ENCODE measurements at places on chromosomes 16 and 17.

DNA sequence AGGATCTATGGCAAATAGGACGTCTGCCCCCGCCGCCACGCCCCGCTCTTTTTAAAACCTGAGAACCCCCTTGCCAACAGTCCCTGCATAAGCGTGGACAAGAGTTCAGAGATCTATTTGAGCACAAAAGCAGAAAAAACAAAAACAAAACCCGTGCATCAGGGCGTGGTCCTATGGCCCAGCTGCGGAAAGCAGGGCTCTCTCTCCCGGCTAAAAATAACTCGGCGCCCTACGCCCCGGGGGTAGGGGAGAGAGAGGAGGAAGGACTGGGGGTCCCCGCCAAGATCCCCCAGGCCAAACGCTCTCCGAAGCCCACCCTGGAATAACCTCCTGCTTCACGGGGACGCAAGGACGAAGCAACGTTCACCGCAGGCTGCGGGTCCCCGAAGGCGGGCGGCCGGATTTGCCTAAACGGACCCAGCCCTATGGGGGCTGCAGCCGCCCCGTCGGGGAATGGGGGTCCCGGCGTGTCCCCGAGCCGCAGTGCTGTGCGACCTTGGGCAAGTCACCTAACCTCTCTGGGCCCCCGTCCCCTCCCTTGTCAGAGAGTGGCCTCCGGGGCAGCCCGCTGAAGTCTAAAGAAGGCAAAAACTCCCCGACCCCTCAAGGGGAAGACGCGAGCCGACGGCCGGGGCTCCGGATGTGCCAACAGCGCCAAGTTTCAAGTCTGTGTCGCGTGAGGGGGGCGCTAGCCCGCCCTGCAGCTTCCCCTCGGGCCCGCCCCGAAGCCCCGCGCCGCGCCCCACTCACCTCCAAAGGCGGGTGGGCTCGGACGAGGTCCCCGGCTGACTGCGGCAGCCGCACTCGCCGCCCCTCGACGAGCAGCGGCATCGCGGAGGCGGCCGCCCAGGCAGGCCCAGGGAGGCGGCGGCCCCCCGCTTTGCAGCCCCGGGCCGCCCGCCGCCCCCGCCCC is 477 bp downstream of the NTAN1 start:
- DNase-seq = no peak

DNA sequence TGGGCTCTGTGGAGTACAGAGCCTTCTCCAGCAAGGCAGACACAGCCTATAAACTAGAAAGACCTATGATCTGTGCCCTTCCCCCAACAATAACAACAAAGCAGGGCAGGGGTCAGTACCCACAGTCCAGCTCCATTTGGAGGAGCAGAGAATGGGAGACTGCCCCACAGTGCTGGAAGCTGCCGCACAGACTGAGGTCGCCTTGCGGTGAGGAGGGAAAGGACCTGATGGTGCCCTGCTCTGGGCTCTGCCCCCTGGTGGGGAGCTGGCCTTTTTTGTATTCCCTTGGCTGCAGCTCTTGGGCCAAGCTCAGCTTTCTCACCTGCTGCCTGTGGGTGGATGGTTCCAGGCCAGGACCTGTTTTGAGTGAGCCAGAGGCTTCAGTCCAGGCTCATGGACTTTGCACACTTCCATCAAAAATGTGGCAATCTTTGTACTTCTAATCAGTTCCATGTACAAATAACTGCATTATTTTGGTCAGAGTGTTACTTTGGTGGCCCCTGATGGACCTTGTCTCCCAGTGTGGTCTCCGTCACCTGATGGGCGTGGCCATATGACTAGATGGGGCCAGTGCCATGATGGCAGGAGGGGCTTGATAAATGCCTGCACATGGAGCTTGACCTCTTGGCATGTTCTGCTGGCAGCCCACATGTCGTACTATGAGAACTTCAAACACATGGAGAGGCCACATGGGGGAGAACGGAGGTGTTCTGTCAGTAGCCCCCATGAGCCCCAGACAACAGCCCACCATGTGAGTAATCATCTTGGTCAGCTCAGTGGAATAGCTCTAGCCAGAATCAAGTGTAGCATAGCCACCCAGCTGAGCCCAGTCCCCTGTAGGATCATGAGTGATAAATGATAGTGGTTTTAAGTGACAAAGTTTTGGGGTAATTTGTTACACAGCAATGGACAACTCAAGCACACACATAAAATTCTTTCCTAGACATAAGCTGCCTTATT is 24.2 kb downstream of the B9D1 start:
- peak; percentile 28 for DNase-seq

GRCh38 chr16:86984343-86984742 is 332.8 kb downstream of the C16orf95 start:
- no peak for DNase-seq

DNA sequence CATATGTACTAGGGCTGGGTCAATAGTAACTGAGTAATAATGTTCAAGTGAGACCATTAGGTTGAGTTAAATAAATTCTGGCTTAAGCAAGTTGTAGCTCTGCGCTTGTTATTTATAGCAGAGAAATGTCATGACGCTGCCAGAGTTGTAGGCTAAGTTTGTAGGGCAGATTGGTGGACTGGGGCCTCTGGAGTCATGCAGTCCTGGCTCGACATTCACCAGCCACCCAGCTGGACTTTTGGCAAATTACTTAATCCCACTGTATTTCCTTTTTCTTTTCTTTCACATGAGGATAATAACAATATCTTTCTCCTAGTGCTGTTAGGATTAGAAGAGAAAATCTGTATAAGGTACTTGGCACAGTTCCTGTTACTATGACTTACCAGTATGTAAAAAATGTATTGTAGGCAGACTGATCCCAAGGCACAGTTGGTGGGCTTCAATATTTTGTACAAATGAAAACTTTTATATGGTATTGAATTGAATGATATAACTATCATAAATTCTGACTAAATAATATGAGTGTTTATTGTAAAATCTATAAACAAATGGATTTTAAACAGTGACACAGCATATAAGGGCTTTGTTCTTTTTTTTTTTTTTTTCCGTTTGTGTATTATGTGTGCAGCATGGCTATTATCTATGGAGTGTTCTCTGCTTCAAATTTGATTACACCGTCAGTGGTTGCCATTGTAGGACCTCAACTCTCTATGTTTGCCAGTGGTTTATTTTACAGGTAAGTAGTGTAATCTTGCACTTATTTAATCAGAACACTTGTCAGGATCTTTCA is 2.6 kb downstream of the MFSD11 start:
- DNase-seq = no peak

DNA sequence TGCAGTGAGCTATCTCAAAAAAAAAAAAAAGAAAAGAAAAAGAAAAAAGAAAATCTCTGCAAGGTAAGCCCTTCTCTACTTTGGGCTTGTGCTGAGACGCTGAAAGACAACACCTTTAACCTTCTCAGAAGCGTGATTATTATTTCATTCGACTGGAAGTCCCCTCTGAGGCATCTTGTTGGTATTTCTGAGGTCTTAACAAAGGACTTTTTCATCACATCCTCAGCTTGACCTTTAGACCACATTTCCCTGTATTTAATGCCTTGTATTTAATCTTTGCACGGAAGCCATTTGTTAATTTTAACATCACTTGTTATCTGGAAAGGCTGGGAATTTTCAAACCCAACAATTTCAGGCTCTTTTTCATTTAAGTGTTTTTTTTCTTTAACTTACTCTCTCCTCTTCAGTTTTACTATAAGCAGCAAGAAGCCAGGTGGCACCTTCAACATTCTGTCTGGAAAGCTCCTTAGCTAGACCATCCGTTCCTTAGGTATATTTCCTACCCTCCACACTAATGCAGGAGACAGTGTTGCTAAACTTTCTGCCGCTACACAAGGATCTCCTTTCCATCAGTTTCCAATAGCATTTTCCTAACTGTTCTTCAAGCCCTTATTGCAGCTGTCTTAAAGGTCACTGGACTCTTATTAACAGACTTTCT is 10.3 kb downstream of the KCTD13 start:
- DNase-seq = no peak

DNA sequence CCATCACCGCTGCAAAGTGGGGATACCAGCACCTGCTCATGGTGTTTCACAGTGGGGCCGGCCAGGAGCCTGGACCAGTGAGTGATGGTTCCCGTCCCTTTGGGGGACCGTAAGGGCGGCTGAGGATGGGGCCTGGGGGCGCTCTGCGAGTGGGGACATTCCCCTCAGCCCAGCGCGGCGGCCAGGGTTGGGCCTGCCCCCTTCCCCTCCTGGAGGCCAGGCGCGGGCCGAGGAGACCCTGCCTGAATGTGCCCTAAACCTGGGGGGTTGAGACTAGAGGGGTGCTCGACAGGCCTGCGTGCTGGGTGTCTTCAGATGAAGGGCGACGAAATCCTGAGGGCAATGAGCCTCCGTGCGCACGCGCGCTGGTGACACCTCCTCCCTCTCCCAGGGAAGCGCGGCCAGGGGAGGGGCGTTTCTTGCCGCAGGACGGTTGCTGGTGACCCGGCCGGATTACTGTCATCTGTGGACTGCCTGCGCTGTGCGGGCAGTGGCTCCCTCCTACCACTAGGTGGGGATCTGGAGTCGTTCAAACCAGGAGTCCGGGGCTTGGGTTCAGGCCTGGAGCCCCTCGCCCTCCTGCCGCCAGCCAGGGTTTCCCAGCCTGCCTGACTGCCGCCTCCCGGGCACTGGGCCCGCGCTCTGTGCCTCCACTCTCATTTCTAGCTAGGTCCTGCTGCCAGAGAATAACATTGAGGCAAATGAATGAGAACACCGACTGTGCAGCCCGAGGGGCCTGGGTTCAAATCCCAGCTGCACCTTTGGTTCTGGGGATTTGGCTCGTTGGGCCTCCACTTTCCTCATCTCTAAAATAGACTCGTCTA is 17.1 kb downstream of the TBX2 start:
- DNase-seq = no peak

GRCh38 chr17:51362811-51363585 is 102.7 kb downstream of the UTP18 start:
- no peak for DNase-seq

DNA sequence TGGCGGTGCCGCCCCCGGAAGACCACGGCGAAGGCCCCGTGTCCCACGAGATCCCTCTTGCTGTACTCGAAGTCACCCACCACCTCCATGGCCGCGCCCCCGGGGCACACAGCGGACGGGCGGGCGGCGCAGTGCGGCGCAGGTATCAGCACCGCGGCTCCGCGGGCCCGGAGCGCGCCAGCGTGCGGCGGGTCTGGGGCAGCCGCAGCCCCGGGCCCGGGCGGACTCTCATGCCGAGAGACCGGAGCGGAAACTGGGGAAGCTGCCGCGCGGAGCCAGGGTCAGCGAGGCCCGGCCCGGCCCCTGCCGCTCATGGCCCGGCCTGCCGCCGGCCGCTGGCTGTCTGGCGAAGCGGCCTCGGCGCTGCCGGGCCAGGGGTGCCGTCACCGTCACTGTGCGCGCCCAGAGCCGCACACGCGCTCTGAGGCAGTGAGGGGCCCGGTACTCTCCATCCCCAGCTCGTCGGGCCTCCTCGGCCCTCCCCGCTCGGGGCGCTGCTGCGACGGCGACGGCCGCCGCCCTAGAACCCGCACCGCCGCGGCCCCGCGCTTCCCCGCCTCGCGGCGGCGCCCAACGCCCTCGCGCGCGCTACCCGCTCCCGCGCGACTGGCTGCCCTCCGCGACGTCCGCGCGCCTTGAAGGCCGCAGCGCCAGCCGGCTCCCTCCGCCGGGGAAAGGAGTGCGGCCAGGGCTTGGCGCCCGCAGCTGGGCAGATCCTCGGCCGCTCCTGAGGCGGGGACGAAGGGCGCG is at the start of gene ULK2:
ULK2 (minus strand) TSS at position 608 of the 750 bp plus-strand sequence; CDS start at position 89, 519 bp downstream.
- peak; percentile 46 for DNase-seq

DNA sequence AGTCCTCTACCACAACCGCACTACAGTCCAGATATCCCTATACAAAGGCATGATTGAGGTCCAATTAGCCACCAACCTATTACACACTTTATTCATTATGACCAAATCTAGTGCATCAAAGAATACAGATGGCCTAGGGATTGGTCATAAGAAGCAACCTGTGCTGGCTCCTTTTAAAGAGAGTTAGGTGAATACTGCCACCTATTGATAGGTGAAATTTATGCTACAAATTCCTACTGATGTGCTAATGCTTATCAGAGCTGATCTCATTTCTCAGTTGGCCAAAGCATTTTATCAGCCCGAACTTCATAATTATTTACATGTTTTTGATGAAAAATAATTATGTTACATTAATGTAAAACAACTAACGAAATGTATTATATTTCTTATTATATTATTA is 166.3 kb downstream of the ANKFN1 start:
- DNase-seq = no peak

GRCh38 chr16:65176603-65177002 is 54.7 kb upstream of the CDH11 start:
- DNase-seq = no peak

- no peak for DNase-seq
Measured at GRCh38 chr16:81713295-81713772, 65.8 kb upstream of the PLCG2 start.

- DNase-seq = no peak
Measured at GRCh38 chr17:79495665-79496064, 115.2 kb downstream of the RBFOX3 start.

GRCh38 chr17:53088481-53088880 is 734.2 kb upstream of the KIF2B start:
- DNase-seq = no peak

GRCh38 chr16:58306327-58306726 is 11.5 kb upstream of the PRSS54 start:
- peak; percentile 18 for DNase-seq

DNA sequence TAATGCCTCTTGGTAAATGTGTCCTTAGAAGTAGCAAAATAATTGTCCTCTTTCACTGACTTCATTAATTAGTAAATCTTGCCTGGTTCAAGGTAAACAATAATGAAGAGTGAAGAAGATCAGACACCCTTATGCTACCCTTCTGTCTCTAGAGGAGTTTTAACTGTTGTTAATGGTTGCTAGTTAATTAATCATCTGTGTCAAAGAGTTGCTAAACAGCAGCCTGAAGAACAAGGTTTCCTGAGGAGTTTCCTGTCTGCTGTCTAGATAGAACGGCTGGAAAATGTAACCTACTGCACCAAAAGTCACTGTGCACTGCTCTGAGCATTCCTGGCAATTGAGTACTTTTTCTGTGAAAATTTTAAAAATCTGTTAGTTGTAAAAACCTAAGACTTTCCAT is 131.3 kb downstream of the NLK start:
- no peak for DNase-seq

- DNase-seq = no peak
Measured at GRCh38 chr17:28413804-28414203, 7.8 kb upstream of the SLC46A1 start.

DNA sequence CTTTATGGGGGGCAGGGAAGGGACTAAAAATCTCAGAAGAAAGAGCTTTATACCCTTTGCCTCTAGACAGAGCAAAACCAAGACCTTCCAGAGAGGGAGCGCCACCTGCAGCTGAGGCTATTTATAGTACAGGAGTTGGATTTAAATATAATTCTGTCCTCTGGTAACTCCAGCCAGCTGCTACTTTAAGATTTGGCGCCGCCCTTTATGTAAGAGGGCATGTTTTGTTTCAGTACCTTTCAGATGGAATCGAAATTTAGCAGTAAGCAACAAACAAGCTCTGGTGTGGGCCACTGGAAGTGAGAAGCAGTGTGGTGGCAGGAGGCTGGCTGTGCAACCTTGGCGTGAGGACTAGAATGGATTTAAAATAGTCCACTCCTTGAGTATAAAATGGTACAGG is 5.2 kb upstream of the GUCY2D start:
- no peak for DNase-seq

All from stimulated activated CD4-positive, alpha-beta T cell treated with anti-CD3 and anti-CD28 coated beads, Interleukin-15, amount 100 ng/mL, for 1 hour (primary cell).